ENCODE measurements at places on chromosomes 12 and 14.

GRCh38 chr14:85057221-85057620, 472.7 kb upstream of the FLRT2 start:
- no peak for DNase-seq

DNA sequence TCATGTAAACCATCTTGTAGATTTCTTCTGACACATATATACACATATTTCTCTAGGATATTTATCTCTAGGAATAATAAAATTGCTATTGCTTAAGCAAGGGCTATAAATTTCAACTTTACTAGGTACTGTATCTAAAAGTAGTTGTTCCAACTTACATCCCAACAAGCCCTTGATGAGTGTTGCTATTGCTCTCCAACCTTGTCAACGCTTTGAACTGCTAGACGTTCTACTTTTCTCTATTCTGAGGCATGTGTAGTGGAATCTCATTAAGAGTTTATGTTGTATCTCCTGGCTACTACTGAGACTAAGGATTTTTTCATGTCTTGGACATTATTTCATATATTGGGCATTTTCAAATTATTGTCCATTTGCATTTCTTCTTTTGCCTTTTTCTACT, 321.5 kb upstream of the SOX5 start:
- DNase-seq, result no peak

DNA sequence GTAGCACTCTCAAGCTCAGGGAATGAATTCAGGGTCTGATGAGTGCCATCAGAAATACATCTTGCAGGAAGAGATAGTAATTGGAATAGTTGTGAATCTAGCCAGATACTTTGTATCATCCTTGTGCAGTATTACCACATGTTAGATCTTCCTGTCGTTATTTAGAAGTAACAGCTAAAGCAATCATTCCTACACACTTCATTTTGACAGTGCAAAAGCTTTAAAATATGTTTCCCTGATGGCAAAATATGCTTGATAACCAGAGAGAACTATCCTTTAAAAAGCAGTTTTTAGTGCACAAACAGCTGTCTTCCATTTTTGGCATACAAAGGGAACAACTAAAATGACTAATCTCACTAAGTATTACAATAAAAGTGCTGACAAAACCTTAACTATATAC, 149.5 kb upstream of the SLC38A2 start:
- no peak for DNase-seq

DNA sequence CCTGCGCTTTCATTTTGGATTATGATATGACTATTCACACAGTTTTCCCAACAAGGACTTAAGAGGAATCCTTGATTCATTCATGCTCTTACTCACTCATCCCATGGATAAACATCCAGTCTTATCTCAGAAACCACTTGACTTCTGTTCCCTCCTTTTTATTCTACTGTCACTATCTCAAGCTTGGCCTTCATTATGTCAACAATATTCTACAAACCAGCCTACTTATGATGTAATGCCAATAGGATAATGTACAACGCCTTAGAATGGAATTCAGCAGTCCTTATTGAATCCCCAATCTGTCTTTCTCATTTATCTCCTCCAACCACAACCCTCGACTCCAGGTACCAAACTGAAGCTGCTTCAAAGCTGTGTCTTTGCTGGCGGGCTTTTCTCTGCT, 448.5 kb downstream of the PDZRN4 start:
- no peak for DNase-seq

GRCh38 chr12:78430551-78430950, 434.0 kb upstream of the SYT1 start:
- DNase-seq, result no peak
